ENCODE measurements at places on chromosomes 5 and 9.

GRCh38 chr9:33294670-33295432, 4.5 kb downstream of the NFX1 start:
- no peak for DNase-seq

DNA sequence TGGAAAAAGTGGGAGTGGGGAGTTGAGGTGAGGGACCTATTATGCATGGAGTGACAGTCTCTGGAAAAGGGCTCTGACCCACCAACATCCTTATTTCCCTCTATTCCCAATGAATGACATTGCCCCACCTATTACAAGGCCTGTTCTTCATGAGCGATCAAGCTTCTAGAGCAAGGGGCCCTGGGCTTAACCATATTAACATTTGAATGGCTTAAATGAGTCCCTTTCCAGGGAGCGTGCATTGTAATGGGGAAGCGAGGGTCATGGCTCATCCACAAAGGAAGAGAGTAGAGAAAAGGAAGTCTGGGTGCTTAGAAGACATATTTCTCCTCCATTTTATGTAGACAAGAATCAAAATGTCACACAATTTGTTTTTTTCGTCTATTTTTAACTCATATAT, 255.5 kb downstream of the CAAP1 start:
- no peak for DNase-seq

DNA sequence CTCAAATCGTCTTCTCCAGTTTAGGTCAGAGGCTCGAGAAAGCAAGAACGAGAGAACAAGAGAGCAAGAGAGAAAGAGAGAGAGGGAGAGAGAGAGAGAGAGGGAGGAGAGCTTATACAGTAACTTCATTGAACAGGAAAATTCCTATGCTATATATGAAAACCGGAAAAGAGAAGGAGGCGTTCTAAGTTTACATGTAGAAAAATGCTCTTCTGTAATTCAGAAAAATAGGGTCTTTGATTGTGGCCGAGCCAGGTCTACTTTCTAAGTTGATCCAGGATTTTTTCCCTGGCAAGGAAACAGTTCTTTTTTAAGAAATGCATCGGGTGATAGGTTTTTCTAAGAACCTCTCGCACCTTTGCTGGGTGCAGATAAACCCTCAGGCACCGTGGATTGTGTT, 29.5 kb downstream of the COL15A1 start:
- DNase-seq = no peak

DNA sequence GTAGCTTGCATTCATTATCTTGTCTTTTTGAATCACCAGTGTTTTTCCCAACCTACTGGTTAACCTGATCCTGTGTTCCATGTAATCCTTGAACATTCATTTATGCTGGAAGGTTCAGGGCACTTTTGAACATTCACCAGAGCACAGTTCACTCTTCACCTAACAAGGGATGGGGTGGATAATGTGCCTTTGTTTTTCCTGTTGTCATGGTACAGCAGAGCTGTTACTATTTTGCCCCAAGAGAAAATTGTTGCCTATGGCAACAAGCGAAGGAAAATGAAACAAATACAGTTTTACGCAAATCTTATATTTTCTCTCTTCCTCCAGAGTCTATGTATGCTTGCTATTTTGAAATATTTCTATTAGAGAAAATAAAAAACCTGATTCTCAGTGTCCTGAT, 60.3 kb upstream of the RIOK2 start:
- no peak for DNase-seq

GRCh38 chr5:174180639-174181038, 135.1 kb downstream of the NSG2 start:
- no peak for DNase-seq
